Body of pancreas (tissue), 4 donors: ENCODE measurements at places on chromosomes 13 and 19. TPM values are rescaled to one million over a fixed set of nuclear protein-coding genes. Genes with fewer than 3 reads are reported as not detected.
A peak's percentile ranks its signal among the peaks of the same experiment; 100 is the strongest.

DNA sequence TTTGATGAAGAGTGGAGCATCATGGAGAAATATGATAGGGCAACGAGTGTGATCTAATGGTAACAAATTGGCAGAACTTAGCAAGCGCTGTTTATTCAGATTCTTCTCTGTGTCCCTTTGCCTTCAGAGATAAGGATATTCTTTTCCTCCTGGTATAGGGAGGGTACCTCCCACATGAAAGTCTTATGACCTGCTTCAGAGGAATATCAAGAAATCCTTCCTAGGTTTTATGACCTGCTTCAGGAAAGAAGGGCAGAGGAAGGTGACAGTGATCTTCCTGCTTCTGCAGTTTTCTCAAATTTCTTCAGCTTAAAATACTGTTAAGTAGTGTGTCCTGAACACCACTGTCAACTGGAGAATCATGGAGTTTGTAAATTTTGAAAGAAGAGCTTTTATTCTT, 144.3 kb downstream of the DNAJC15 start:
- no peaks in the 10 kb centered on the region for H3K4me1 ChIP-seq
- no peaks in the 10 kb centered on the region for H3K36me3 ChIP-seq
- no peak overlapping the region for H3K4me3 ChIP-seq

GRCh38 chr13:30805132-30805537, 69.8 kb downstream of the ALOX5AP start:
- no peaks in the 10 kb centered on the region for H3K36me3 ChIP-seq
- peaks cover 27% of the 10 kb centered on the region for H3K4me1 ChIP-seq
- no peak overlapping the region for H3K4me3 ChIP-seq
- peak; percentile 37 for DNase-seq
- H3K27ac ChIP-seq, result peak overlapping the region; percentile 73

The EBI3 gene
- total RNA-seq, result 27.5 TPM

GRCh38 chr13:25032160-25032559, 63.8 kb upstream of the PABPC3 start:
- H3K4me1 ChIP-seq, result no peaks in the 10 kb centered on the region
- no peak for DNase-seq
- H3K27me3 ChIP-seq, result no peaks in the 10 kb centered on the region
- H3K36me3 ChIP-seq, result no peaks in the 10 kb centered on the region
- H3K27ac ChIP-seq, result no peak overlapping the region

DNA sequence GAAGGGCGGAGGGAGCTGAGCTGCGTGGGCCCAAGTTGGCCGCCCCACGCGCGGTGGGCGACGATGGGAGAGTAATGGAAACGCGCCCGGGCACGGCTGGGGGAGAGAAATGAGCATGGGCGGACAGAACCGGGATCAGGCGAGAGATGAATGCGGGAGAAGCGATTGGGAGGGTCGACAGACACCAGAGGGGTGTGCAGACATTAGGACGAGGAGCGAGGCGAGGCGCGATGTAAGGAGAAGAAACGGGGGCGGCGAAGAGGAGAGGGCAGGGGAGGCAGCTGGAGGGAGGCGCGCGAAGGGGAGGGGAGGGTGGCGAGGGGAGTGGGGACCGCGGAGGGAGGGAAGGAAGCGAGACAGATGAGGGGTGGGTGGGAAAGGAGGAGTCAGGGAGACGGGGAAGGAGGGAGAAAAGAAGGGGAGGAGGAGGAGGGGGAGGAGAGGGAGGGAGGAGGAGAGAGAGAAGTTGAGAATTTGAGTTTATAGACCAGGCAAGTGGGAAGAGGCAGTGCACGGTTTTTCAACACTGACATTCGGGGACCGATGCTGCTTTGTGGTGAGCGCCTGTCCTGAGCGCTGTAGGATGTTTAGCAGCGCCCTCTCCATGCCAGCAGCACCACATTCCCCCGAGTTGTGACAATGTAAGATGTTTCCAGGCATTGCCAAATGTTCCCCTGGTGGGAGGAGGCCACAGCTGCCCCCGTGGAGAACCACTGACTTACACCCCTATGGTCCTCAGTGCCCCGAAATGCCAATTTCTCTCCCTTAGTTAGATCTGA, at the start of gene SHISA7:
Gene SHISA7 (minus strand): TSS at position 256 of the 779 bp plus-strand sequence. CDS start 437 bp downstream, outside the sequence.
- no peaks in the 10 kb centered on the region for H3K36me3 ChIP-seq
- no peak for DNase-seq
- no peak within 1 kb of the TSS for H3K4me3 ChIP-seq
- H3K27ac ChIP-seq, result no peak within 1 kb of the TSS

DNA sequence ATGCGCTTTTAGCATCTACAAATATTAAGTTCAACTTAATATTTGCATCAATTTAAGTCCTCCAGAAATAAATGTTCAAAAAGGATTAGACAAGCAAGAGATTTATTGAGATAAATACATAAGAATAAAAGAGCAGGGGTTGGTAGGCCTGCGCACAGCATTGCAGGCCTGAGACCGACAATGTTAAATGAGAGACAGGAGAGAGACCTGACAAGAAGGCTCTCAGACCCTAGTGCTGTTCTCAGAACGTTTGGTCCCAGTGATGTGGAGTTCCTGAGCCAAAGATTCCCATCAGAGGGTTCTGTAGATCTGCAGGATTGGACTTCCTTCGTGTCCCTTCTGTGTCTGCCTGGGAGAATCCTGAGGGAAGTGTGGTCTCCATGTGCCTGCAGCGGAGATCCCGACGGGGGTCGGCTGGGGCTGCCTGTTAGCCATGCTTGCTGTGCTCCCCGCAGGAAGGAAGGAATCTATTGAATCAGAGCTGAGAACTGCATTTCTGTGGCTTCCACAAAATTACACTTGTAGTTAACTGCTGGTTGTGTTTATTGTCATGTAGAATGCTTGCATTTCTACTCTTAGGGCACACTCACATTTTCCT, 369.9 kb upstream of the SLC10A2 start:
- H3K36me3 ChIP-seq, result no peaks in the 10 kb centered on the region
- no peak for DNase-seq
- no peaks in the 10 kb centered on the region for H3K27me3 ChIP-seq
- no peak overlapping the region for H3K27ac ChIP-seq
- no peaks in the 10 kb centered on the region for H3K4me1 ChIP-seq
- H3K4me3 ChIP-seq, result no peak overlapping the region

The ZFP28 gene
- 5.2 TPM for total RNA-seq

- H3K27me3 ChIP-seq, result no peaks in the 10 kb centered on the region
- no peak overlapping the region for H3K4me3 ChIP-seq
Measured at GRCh38 chr13:77507931-77508776, 27.4 kb upstream of the SCEL start.

The MYO9B gene
- total RNA-seq, result 56.0 TPM

The TDRD3 gene
- total RNA-seq, result 22.7 TPM

DNA sequence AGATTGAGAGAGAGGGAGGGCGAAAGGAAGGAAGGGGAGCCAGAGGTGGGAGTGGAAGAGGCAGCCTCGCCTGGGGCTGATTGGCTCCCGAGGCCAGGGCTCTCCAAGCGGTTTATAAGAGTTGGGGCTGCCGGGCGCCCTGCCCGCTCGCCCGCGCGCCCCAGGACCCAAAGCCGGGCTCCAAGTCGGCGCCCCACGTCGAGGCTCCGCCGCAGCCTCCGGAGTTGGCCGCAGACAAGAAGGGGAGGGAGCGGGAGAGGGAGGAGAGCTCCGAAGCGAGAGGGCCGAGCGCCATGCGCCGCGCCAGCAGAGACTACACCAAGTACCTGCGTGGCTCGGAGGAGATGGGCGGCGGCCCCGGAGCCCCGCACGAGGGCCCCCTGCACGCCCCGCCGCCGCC, at the start of gene TNFSF11:
Gene TNFSF11 (plus strand): TSS at position 142 of the 400 bp plus-strand sequence. CDS start 152 bp downstream, at position 294.
- H3K4me3 ChIP-seq, result no peak within 1 kb of the TSS
- H3K4me1 ChIP-seq, result peaks cover 12% of the 10 kb centered on the region
- no peak within 1 kb of the TSS for H3K27ac ChIP-seq
- H3K36me3 ChIP-seq, result no peaks in the 10 kb centered on the region
- no peak for DNase-seq

The PSMD8 gene
- 68.7 TPM for total RNA-seq

The LGALS14 gene
- not detected for total RNA-seq

GRCh38 chr19:13008926-13009787, 13.9 kb downstream of the NFIX start:
- no peak for DNase-seq
- no peaks in the 10 kb centered on the region for H3K36me3 ChIP-seq
- no peak overlapping the region for H3K4me3 ChIP-seq
- no peak overlapping the region for H3K27ac ChIP-seq
- H3K27me3 ChIP-seq, result no peaks in the 10 kb centered on the region

The TMEM255B gene
- 1.0 TPM for total RNA-seq

DNA sequence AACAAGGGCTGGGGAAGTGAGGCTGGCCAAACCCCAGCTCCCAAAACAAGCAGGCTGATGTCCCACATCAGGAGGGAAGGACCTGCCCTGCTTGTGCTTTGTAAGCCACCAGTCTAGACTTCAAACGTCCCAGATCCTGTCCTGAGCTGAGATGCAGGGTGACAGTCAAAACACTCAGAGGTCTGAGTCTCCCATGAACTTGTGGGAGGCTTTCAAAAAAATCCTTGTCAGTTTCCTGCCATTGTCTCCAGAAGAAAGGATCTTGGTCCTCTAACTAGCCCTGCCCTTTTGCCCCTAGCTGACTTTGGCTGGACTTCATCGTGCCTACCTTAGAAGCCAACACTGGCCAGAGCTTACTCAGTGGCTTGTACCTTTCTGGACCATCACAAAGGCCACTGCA, 43.3 kb downstream of the DZIP1 start:
- no peak overlapping the region for H3K27ac ChIP-seq
- no peaks in the 10 kb centered on the region for H3K27me3 ChIP-seq
- no peak overlapping the region for H3K4me3 ChIP-seq
- H3K36me3 ChIP-seq, result no peaks in the 10 kb centered on the region
- no peak for DNase-seq

DNA sequence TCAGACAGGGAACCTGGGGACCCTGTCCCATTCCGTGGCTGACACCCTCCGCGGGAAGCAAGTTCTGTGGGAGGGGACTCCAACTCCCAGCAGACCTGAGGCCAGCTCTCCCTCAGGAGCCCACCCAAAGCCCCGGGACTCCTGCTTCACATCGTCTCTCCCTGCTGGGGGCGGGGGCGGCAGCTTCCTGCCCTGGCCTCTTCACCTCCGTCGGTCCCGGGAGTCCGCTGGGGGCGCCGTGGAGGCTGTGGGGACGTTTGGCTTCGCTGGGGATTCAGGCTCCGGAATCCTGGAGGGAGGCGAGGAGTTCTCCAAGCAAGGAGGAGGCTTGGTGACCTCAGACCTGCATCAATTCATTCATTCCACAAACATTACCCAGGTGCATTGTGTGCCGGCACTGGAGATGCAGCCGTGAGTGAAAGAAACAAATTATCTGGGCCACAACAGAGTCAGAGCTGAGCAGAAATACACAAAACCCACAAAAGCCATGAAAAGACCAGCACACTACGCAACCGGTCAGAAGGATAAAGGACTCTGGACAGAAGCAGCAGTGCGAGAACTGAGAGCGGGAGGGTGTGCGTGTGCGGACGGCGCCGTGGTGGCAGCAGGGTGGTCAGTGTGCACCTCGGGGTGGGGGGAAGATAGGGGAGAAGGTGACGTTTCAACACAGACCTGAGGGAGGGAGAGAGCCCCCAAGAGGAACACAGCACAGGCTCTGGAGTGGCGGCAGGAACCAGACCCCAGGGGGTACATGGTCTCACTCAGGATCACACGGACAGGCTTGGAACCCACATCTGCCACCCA, 19.0 kb downstream of the EPS8L1 start:
- H3K27ac ChIP-seq, result no peak overlapping the region
- DNase-seq, result no peak
- H3K27me3 ChIP-seq, result no peaks in the 10 kb centered on the region
- peaks cover 6% of the 10 kb centered on the region for H3K36me3 ChIP-seq

DNA sequence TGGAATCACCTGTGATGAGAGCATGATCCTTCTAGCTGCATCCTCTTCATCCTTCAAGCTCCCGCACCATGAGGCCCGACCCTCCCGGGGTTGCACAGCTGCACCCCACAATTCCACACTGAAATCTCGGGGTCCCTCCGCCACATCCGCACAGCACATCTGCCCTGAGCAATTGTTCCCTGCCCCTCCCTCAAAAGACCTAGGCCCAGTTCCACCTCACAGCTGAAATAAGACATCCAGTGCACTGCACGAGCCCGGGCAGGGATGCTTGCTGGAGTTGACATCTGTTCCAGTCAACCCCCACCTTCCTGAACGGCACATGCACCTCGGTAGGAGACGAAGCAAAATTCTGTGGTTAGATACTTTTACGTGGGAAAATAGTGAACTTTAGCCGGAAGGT, 14.7 kb upstream of the SOX1 start:
- no peak for DNase-seq
- no peaks in the 10 kb centered on the region for H3K36me3 ChIP-seq
- H3K4me1 ChIP-seq, result peaks cover 17% of the 10 kb centered on the region
- H3K27me3 ChIP-seq, result peaks cover 39% of the 10 kb centered on the region
- no peak overlapping the region for H3K27ac ChIP-seq
- H3K4me3 ChIP-seq, result no peak overlapping the region

DNA sequence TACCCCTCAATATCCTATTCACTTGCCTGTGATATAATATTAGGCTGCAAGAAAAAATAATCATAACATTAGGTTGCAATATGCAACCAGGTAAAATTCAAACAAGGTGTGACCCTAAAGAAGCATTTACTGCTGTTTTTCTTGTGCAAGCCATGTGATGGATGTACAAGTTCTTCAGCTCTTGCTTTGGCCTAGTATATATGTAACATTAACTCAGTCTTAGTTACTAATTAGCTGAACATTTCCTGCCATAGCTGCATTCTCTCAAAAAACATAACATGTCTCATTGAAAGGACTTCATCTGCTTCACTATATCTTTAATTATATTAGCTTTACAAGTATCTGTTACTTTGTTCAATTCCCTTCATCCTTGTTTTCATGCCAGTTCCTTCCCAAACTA, 406.8 kb upstream of the HTR2A start:
- no peak for DNase-seq
- no peaks in the 10 kb centered on the region for H3K27me3 ChIP-seq
- H3K4me3 ChIP-seq, result no peak overlapping the region
- H3K36me3 ChIP-seq, result no peaks in the 10 kb centered on the region
- H3K4me1 ChIP-seq, result no peaks in the 10 kb centered on the region

The FBN3 gene
- total RNA-seq, result 0.26 TPM

The SHC2 gene
- 119 TPM for total RNA-seq

The SPRED3 gene
- 0.52 TPM for total RNA-seq

The CYP4F8 gene
- total RNA-seq, result not detected

GRCh38 chr13:25281935-25282332, 5.4 kb downstream of the MTMR6 start:
- H3K4me3 ChIP-seq, result no peak overlapping the region
- H3K4me1 ChIP-seq, result peaks cover 18% of the 10 kb centered on the region
- no peak for DNase-seq
- no peak overlapping the region for H3K27ac ChIP-seq

DNA sequence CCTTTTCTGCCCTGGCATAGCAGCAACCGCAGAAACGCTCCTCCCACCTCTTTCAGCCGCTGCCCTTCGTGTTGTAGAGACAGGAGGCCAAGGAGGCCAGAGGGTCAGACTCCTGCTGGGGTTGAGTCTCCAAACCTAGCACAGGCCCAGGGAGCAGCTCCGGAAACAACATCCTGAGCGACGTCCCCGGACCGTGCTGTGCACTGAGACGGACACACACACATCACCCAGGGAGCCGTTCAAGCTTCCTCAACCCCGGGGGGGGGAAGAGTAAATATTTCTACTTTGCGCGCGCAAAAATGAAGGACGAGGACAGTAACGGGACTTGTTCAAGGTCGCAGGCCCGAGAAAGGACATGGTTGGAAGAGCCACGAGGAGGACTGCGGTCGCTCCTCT, 657 bp downstream of the ZNF550 start:
- H3K36me3 ChIP-seq, result no peaks in the 10 kb centered on the region
- no peaks in the 10 kb centered on the region for H3K27me3 ChIP-seq
- peak overlapping the region; percentile 58 for H3K27ac ChIP-seq
- DNase-seq, result no peak
- H3K4me3 ChIP-seq, result peak overlapping the region; percentile 37
